GM03348 (cell line): ENCODE measurements at places on chromosomes 7 and 10.
A peak's percentile ranks its signal among the peaks of the same experiment; 100 is the strongest.

DNA sequence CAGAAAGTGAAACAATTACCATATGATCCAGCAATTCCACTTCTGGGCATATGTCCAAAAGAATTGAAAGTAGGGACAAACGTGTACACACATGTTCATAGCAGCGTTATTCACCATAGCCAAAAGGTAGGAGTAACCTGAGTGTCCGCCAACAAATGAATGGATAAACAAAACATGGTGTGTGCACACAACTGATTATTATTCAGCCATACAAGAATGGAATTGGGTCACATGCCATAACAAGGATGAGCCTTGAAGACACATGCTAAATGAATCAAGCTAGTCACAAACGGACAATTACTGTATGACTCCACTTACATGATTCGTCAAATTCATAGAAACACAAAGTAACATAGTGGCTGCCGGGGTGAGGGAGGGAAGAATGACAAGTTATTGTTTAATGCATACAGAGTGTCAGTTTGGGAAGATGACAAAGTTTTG, 4.1 kb upstream of the OIT3 start:
- no peak for DNase-seq

DNA sequence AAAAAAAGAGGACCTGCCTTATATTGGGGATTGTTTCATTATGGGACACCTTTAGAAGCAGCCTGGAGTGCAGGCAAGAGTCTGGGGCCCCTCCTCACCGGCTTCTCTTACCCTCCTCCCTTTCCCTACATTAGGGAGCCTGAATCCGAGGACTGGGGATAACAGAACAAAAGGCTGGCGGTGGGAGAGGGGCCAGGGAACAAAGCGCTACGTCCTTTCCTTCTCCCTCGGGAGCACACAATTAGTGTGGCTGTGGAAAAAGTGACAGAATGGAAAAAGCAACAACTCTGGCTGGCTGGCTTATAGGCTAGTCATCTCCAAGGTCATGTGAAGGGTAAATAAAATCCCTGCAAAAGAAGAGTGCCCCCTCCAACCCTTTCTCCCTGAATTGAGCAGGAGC, 74.7 kb downstream of the LSM5 start:
- no peak for DNase-seq

DNA sequence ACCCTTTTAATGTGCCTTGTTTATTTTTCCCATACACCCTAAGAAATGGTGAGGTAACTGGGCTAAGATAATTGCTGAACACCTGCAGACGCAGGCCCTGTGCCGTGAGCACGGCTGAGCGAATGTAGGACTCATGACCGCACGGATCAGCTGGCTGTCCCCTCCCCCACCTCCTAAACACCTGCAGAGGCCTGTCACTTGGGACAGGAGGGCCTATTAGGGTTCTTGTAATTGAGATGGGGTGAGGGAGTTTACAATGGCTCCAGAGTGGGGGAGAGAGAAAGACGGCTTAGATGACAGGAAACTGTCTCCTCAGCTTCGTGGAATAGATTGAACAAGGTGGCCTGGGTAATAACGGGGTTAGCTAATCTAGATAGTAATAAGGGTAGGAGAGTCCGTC, 291.7 kb upstream of the HABP2 start:
- DNase-seq: no peak

- no peak for DNase-seq
Observed at GRCh38 chr10:24259365-24260130, 50.6 kb downstream of the KIAA1217 start.

GRCh38 chr10:95818668-95819067, 62.7 kb downstream of the ENTPD1 start:
- peak; percentile 27 for DNase-seq

- DNase-seq: peak; percentile 29
Observed at GRCh38 chr7:17593819-17594419, 295.5 kb downstream of the AHR start.

DNA sequence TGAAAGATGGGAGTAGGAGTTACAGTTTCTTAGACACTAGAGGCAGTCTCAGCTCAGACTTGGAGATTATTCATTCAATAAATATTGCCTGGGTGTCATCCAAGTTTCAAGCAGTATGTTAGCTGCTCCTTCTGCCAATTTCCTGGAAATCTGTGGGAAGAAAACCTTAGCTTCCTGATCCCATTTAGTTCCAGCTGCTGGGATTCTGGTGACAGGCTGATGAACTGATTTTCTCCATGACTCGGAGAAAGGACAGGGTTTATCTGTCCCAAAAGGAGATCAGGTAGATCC, 95.8 kb downstream of the CLEC2L start:
- DNase-seq: peak; percentile 86

GRCh38 chr7:22442882-22443369, 57.1 kb downstream of the STEAP1B start:
- no peak for DNase-seq

DNA sequence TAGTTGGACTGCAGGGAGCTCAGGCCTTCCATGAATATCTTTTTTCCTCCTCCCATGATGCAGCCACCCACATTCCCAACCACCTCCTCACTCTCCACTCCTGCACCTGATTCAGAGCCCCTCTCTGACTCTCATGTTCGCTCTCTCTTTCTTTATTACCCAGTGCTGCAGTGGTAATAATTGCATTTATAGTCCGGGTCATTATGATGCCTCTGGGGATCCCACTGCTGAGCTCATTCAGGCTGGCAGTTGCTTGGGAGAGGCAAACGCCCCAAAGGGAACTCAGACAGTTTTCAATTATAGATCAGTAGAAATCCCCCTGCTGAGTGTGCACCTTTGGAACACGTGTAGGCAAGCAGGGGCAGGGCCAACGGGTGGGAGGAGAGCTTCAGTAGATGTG, 953.0 kb downstream of the GRID1 start:
- DNase-seq: no peak

- DNase-seq: no peak
Observed at GRCh38 chr7:116241291-116241690, 31.0 kb downstream of the TES start.

DNA sequence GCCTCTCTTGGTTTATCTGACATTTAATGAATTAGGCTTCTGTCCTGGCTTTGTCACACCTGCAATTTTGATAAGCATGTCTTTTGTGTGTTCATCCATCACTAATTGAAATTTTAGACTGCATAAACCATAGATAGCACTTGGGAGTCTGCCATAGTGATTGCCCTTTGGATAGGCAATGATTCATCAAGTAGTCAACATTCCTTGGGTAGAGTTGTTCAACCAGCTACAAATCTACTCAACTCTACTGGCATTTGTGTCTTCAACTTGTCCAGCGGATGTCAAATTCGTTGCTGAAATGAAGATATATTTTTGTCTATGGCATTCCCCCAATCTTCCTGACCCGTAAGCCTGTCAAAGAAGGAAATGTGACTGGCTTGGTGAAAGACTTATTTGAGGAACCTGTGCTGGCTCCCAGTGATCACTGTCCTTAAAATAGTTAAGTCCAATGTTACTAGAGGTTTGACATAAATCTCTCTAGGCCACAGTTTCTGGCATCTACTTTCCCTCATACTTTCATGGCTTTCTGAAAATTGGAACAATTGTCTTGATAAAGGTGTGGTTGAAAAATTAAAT, 33.7 kb upstream of the CREB5 start:
- no peak for DNase-seq

GRCh38 chr10:132687893-132688579, 97.9 kb downstream of the NKX6-2 start:
- DNase-seq: no peak

- no peak for DNase-seq
Observed at GRCh38 chr7:8303904-8304528, 42.0 kb upstream of the ICA1 start.

DNA sequence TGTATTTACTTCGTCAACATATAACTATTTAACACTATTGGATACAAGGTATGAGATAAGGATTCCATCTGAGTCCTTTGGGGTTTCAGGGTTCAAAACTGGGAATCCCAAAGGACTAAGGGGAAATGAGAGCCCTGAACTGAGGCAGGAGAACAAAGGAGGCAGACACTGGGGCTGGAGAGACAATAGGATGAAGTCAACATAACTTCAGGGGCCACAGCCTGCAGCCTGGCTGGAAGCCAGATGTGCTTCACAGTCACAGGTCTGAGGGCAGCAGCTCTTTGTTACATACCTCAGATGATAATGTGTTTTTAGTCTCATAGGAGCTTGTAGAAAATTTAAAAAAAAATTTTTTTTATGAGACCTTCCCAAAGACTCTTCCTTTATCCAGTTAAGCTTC, 73.3 kb downstream of the NRF1 start:
- DNase-seq: no peak

- DNase-seq: peak; percentile 74
Observed at GRCh38 chr7:128427289-128427891, 17.6 kb upstream of the IMPDH1 start.

GRCh38 chr7:30526163-30526562, 21.5 kb upstream of the GGCT start:
- no peak for DNase-seq

GRCh38 chr7:75814407-75814947, 871 bp upstream of the CCL24 start:
- no peak for DNase-seq

- DNase-seq: peak; percentile 91
Observed at GRCh38 chr10:87863053-87863943, at the start of the genes KLLN and PTEN. Gene KLLN, minus strand, starts transcription at chr10:87863533. Its CDS starts 1,046 bp downstream, at chr10:87862487. Gene PTEN, plus strand, starts transcription at chr10:87863625. Its CDS starts 845 bp downstream, at chr10:87864470.

DNA sequence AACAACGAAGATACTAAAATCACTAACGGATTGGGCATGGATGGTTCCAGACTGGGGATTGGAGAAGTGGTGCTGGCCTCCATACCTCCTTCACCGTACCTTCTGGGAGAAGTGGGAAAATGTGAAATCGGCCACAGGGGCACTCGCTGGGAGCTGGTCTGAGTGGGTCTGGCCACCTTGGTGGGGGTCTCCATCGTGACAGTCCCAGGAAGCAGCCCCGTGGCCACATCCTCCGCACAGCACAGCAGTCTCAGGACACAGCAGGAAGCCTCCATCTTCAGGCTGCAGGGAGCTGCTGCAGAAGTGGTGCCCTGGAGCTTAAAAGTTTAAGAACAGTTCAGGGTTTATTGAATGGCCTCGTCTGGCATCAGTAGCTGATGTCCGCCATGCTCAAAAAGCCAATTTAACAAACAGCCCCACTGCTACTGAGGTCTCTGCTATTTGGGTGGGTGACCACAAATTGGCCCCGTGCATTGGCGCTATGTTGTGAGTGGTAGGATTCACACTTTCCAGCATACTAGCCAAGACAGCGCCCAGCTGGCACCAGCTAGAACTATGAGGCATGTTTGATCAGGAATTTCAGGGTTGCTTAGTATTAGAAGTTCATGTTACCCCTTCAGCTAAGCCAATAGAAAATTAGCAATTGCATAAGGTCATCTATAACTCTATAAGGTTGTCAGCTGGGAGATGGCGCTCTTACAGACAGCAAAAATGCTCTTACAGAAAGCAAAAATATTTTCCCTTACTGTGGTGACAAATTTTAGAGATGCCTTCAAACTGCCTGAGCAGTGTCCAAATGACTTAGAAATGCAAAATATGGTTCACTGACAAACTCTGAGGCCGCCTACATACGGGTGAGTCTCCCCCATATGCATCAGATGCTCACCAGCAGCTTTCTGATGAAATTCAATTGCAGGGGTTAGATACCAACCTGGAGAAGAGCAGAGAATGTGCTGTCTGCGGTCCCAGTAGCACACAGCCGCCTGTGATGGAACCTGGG, 17.0 kb downstream of the PKD1L1 start:
- DNase-seq: peak; percentile 20

DNA sequence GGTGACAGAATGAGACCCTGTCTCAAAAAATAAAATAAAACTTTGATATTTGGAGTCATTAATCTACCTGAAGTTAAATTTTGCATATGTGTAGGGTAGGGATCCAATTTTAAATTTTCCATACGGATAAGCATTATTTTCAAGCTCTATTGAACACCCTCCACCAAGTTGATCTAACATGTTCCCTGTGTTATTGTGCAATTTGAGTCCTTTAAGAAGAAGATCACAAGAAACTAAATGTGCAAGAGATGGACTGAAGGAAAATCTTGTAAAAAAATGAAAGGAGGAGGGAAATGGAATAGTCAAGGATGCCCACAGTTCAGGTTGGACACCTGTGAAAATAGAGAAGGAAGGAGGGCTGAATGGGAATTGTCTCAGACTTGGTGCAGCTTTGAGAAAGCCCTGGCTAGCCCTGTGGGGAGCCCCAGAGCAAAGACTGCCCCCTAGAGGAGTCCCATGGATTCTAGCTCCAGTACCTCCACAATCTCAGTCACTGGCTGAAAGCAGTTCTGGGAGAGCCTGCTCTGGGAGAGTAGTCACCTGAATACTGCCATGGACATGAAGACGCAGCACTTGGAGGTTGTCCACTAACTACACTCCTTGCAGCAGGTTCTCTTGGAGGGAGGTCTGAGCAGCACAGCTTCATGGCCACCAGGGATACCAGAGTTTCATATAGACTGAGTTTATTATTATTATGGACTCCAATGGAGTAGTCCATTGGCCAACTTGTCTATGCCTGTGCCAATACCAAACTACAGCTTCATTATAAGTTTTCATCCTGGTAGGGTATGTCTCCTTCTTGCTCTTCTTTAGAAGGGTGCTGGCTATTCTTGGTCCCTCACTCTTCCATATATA, 5.7 kb upstream of the TIAL1 start:
- peak; percentile 45 for DNase-seq

DNA sequence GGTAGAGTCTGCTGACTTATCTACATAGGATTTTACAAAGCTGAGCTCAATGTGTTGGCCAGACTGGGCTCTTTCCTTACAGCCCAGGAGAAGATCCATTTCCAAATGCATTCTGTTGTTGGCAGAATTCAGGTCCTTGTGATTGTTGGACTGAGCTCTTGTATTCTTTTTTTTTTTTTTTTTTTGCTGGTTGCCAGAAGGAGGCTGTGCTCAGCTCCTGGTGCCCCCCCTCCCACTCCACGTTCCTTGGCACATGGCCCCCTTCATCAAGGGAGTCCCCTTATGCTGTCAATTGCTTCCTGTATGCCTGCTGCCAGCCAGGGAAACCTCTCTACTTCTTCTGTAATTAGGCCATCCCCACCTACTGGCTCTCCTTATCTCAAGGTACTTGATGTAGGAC, 518.1 kb upstream of the AKR1E2 start:
- no peak for DNase-seq

DNA sequence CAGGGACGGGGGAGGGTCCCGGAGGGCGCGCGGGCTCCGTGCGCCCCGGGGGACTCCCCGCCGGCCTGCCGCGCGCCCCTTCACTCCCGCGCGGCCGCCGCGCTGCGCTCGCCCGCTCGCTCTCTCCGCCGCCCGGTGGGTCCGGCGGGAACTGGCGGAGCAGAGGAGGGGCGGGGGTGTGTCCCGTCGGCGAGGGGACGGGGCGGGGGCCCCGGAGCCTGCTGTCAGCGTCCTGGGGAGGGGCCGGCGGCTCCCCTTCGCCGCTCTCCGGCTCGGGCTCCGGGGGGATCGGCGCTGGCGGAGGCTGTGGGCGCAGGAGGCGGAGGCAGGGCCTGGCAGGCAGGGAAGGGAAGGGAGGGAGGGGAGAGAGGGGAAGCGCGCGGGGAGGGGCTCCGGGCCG, at the start of gene SH3PXD2A:
Gene SH3PXD2A (minus strand): TSS at position 153 of the 400 bp plus-strand sequence. CDS start 310 bp downstream, outside the sequence.
- peak; percentile 79 for DNase-seq

DNA sequence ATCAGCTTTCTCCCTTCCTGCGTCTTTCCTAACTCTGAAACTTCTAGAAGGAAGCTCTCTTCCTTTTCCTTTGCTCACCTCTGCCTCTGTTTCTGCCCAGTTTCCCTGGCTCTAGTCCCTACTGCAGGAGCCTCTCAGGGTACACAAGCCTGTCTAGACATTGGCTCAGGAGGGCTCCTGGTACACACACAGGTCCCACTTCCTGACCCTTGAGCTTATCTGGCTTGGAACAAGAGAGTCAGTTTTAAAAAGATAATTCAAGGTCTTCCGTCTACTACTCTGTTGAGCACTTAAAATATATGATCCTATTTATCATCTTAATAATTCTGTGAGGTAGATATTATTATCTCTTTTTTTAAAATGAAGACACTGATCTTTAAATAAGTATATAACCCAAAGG, 140.7 kb downstream of the RTKN2 start:
- DNase-seq: no peak
